Activated effector memory CD4-positive, alpha-beta T cell treated with Interleukin-2 at 50 U/mL for 16 hours (primary cell): ENCODE measurements at places on chromosomes 7 and 10.

DNA sequence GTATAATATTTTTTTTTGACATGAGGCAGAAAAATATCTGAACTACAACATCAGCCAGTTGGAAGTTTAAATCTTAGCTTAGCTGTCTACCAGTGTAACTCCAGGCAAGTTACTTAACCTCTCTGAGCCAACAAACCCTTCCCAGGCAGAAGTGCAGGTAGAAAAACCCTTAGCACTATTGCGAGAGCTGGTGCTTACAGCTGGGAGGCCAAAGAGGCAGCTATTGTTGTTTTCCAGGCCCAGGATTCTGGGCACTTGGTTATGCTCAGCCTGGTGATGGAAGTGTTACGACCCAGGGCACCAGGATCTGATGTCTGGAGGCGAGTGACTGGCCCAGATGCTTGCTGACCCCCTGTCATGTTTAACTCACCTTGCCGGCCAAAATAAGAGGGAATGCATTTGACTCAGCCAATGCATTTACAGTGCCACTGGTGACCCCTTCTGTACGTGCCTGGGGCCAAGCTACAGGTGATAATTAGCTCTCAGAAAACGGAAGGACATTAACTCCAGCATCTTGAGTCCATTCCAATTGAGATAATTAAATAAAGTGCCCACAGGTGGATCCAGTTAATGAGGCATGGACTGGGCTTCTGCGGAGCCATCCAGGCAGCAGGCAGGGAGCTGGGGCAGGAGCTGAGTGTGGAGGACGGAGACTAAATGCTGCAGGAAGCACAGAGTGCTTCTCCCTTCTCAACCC lies 126.5 kb upstream of the HABP2 start:
- DNase-seq = no peak

GRCh38 chr10:28733245-28733644 lies 55.9 kb downstream of the BAMBI start:
- DNase-seq = no peak

GRCh38 chr10:15067154-15067553 lies 21.4 kb downstream of the ACBD7 start:
- no peak for DNase-seq

DNA sequence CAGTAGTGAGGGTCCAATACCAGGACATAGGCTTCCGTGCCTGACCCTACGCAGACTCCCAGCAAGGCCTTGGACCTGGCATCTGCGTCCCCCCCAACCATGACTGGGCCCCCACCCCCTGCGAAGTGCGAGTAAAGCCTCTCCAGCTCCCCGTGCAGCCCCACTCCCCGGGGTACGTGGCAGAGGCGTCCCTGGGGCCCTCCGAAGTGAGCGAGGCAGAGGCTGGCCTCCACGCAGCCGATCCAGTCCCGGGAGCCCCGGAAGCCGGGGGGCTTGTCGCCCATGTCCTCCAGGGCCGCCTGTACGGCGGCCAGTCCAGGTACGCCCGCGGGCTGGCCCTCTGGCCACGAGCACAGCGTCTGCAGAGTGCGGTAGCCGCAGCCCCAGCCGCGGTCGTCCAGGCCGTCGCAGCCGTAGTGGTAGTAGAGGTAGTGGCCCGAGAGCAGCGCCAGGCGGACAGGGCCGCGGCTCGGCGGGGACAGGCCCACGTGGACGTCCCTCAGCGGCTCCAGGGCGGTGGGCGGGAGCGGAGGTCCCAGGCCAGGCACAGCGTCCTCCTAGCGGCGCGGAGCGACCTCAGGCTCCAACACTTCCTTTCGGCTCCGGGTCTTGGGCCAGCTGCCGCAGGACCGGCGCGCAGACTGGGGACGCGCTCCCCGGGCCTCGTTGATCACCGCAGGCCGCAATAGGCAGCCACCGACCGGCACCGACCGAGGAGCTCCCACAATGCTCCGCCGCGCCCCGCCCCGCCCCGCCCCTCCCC lies at the start of gene UFSP1:
Gene UFSP1 (minus strand): TSS at position 728 of the 763 bp plus-strand sequence. CDS start 444 bp downstream, at position 284.
- DNase-seq = no peak

DNA sequence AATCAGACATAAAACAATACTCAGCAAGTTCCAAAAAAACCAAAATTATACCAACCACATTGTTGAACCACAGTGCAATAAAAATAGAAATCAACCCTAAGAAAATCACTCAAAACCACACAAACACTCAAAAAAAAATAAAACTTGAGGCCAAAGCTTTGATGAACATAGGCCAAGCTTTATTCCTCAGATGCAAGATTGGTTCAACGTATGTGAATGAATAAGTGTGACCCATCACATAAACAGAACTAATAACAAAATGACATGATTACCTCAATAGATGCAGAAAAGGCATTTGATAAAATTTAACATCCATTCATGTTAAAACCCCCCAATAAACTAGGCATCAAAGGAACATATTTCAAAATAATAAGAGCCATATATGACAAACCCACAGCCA lies 506.1 kb upstream of the FZD8 start:
- DNase-seq = no peak

DNA sequence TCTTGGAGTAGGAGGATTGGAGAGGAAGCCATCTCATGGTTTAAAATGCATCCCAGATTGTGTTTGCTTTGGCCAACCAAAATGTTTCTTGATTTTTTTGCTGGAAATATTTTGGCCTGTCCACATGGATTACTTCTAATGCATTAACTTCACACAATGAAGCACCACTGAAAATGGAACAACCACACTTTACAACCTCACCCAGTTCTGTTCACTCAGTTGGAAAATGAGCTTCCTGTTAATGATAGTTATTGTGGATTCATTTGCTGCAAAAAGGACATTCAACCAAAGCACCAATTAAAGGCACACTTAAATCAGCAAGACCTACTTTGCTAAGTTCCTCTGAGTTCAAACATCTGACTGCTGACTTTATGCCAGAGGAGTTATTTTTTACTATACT lies 11.3 kb upstream of the A1CF start:
- no peak for DNase-seq

GRCh38 chr10:110226543-110226925 lies 19.1 kb downstream of the MXI1 start:
- DNase-seq = peak; percentile 74

GRCh38 chr10:116146372-116147140 lies 126.5 kb downstream of the GFRA1 start:
- DNase-seq = no peak

DNA sequence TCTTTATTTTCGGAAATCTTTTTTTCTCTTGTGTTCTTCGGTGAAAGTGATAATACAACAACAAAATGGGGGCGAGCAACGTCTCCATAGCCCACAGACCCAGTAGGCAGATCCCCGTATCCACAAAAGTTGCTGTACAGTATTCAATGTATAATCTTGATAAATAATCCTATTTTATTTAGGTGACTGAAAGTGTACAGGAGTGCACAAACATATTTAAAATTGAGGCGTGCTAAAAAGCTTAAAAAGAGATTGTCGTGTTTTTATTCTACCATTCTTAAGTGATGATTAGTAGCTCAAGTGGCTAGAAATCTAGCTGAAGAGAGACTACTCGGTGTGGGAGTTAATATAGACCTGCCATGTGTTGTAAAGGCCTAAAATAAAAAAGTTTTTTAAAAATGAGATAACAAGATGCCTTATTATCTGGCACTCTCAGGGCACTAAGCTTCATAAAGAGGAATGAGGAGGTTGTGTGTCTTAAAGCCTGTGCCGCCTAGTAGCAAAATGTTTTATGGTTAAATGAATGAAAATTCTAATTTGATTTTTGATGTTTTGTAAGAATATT lies 1.6 kb downstream of the CAPZA2 start:
- no peak for DNase-seq
